ENCODE measurements at places on chromosomes 3 and 15. TPM values are rescaled to one million over a fixed set of nuclear protein-coding genes. Genes with fewer than 3 reads are reported as not detected.

Gene ENTPD3
- total RNA-seq = 1.4 TPM

Gene SNURF
- 16.9 TPM for total RNA-seq

Gene TRPM1
- not detected for total RNA-seq

Gene MELTF
- total RNA-seq = 5.0 TPM

Gene PPP1R2
- 22.6 TPM for total RNA-seq

Gene SLC9C1
- total RNA-seq = 1.5 TPM

Gene AP3B2
- 14.4 TPM for total RNA-seq
